ENCODE measurements at places on chromosomes 1 and 21.
A peak's percentile ranks its signal among the peaks of the same experiment; 100 is the strongest.

DNA sequence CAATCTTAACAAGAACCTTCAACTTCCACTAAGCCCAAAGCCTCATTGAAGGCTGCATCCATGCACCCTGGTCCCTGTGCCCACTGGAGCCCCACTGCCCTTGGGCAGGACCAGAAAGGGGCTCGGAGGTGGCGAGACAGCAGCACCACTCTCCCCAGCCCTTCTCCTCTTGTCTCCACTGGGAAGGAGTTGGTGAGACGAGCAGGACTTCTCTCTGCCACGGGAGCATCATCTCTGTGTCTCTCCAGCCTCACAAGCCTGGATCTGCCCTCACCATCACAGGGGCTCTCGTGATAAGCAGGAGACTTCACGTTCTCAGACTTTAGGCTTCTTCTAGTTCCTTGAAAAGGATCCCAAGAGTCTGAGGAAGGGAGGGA is 7.2 kb upstream of the ETV3L start:
- no peak for DNase-seq

- DNase-seq: no peak
Observed at GRCh38 chr1:229781453-229781852, 155.4 kb downstream of the URB2 start.

GRCh38 chr1:9539165-9539828 is at the start of gene SLC25A33:
Gene SLC25A33, plus strand, starts transcription at chr1:9539465. Its CDS starts 227 bp downstream, at chr1:9539692.
- DNase-seq: peak; percentile 84

- no peak for DNase-seq
Observed at GRCh38 chr1:66315671-66316070, 218.3 kb upstream of the SGIP1 start.

DNA sequence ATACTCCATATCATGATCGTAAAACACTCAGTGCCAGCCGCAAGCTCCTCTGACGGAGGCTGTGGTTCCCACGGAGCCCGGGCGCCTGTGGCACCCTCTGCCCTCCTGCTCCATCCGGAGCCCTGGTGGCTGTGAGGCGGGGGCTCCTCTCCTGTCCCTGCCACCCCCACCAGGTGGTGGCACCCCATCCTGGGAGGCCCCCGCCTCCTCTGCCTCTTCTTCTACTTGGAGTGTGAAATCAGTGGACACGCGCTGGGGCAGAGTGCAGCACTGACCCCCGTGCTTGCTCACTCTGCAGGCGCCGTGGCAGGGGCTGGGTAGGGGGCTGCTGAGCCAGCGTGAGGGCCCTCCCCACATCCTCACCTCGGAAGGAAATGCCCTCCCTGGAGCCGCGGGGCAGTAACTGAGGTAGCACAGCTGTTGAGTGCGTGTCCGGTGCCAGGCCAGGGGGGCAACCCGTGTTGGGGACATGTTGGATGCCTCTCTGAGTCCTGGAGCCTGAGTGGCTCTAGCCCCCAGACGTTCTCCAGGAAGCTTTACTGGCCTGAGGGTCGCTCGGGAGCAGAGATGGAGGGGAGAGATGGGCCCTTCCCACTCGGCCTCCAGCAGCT is 58.7 kb upstream of the ABCG1 start:
- no peak for DNase-seq
